ENCODE measurements at places on chromosomes 4 and X. TPM values are rescaled to one million over a fixed set of nuclear protein-coding genes. Genes with fewer than 3 reads are reported as not detected.

Gene RASGEF1B
- 0.33 TPM for total RNA-seq

Gene YY2
- total RNA-seq = 3.1 TPM

Gene SPATA4
- not detected for total RNA-seq

Gene NR3C2
- total RNA-seq = 9.9 TPM

Gene ZFP42
- 0.34 TPM for total RNA-seq

Gene SASH3
- not detected for total RNA-seq

Gene LRIT3
- total RNA-seq = 0.17 TPM

Gene EREG
- under 0.01 TPM for total RNA-seq

Gene JCHAIN
- not detected for total RNA-seq

Gene MAGEB17
- total RNA-seq = not detected

- no peak for DNase-seq
These were observed 12.1 kb downstream of the GPRIN3 start for GRCh38 chr4:89295415-89295927.

GRCh38 chr4:140110542-140111215 lies 43.3 kb downstream of the MAML3 start:
- DNase-seq = no peak

DNA sequence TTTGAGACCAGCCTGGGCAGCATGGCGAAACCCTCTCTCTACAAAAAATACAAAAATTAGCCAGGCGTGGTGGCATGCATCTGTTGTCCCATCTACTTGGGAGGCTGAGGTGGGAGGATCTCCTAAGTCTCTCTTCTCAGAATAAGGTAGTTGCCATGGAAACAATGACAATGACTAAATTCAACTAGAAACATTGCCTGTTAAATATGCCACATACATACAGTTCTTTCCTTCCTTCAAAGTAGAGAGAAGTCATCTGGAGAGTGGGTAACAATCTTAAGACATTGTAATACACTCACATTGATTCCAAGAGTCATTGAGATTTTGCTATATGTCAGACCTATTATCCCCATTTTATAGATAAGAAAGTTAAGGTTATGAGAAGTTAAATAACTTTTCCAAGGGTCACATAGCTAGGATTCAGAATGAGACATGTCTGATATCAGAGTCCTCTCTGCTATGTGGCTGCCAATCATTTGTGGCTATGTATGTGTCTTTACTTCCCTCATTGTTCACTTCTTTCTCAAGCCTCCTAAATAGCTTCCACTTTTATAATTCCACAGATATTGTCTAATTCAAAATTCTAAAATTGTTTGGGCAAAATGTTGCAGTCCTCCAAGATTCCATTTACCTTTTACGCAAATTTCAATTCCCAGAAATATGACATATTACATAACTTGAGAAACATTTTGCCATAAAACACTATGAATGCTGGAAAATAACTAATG lies 37.2 kb upstream of the RAPGEF2 start:
- DNase-seq = no peak

GRCh38 chr4:185700048-185700447 lies 111.9 kb downstream of the SORBS2 start:
- no peak for DNase-seq

- no peak for DNase-seq
These were observed 154.3 kb downstream of the CFAP299 start for GRCh38 chr4:80489798-80490197.

DNA sequence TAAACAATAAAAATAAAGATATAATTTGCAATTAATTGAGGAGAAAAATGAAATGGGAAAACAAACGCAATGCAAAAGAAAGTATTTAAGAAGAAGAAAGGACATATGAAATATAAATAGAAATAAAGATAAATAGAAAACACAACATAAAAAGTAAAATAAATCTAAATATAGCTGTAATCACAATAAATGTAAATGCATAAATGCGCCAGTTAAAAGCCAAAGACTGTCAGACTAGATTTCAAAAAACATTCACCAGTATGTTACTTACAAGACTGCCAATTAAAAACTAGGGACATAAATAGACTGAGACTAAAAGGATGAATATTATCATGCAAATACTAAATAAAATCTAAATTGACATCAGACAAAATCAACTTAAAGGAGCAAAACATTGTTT lies 102.4 kb downstream of the KDR start:
- no peak for DNase-seq

GRCh38 chr4:119087121-119087520 lies 48.5 kb upstream of the MYOZ2 start:
- peak; percentile 50 for DNase-seq

DNA sequence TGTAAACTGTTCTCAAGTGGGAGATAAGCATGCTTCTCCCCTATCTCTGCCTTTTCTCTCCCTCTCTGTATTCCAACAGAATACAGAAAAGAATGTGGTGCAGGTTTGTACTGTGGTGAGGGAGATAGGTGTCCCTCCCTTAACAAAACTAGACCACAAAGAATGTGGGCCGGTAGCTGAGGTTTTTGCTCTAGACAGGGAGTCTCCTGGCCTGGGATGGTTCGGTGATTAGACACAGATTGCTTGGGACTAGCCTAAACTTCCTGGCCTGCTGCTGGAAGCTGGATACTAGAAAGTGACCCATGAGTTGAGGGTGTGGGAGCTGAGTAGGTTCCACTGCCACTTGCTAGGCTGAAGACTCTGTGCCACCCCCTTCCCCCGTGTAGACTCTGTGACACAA lies 143.0 kb downstream of the CXXC4 start:
- no peak for DNase-seq

DNA sequence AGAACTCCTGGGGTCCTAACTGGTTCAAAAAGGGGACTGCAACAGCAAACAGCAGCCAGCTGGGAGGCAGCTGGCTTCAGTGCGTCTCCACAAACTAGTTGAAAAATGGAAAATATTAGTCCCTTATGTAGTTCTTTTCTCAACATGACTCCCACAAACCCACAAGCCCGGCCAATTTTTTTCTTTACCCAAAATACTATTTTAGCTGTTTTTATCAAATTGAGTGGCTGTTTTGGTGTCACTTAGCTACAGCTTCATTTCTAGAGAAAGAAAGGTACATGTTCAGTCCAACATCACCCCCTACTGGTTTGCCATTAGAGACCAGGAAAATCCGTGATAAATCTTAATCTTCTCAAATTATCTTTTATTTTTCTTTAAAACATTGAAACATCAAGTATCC lies 97.2 kb downstream of the GUCY2F start:
- peak; percentile 62 for DNase-seq

DNA sequence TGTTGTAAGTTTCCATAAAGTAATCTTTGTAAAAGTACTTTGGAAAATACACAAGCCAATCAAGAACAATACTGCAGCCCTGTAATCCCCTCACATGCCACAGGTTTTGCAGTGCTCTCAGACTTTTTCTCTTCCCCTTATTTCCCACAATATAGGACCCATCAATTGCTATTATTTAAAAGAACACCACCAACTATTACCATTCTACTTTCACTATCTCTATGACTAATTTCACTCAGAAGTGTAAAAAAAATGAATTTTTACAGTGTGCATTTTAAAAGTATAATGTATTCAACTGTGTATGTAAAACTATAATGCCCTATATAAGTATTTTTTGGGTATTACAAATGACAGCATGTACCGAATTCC lies 1.7 kb downstream of the ATP8A1 start:
- DNase-seq = no peak

GRCh38 chr4:176186671-176187395 lies 8.6 kb downstream of the SPATA4 start:
- no peak for DNase-seq

- no peak for DNase-seq
These were observed 250.6 kb upstream of the NDST3 start for GRCh38 chr4:117783716-117784115.

- DNase-seq = no peak
These were observed 39.3 kb downstream of the NHSL2 start for GRCh38 chrX:71949844-71950445.

GRCh38 chr4:187218705-187219245 lies 495.1 kb upstream of the FAT1 start:
- DNase-seq = no peak

GRCh38 chr4:38453253-38453881 lies 210.6 kb upstream of the KLF3 start:
- DNase-seq = no peak

GRCh38 chr4:58507079-58507478 lies 1396.9 kb upstream of the IGFBP7 start:
- DNase-seq = no peak

DNA sequence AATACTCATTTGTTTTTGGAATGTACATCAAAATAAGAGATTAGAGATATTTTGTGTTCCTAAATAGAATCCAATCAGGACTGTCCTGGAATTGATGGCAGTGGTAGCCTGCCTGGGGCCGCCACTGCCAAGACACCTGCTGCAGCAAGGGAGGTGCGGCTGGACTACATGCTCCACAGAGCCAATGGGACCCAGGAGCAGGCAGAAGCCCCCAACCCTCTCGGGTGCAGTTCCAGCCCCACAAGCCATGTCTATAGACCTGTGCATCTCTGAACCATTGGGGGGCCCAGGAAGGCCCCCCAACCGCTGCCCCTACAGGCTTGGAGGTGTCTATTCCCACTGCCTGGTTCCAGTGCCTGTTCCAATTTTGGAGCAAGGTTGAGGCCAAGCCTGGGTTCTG lies 1524.3 kb downstream of the PCDH18 start:
- no peak for DNase-seq

- DNase-seq = no peak
These were observed 236.1 kb downstream of the MGST2 start for GRCh38 chr4:139901531-139902320.

DNA sequence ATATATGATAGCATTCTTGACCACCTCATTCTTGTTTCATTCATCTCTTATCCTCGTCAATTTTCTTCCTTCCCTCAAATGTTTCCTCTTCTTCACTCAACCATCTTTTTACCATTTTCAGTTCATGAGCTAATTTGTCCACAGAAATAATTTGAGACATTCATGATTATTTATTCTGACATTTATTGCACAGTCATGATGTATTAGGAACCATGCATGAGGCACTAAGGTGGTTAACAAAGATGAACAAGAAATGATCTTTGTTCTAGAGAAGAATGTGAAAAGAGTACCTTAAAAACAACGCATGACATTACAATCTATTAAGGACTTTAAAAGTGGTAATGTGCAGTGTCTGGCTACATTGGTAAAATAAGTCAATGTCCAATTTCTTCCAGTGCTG lies 27.9 kb downstream of the TEC start:
- no peak for DNase-seq

GRCh38 chr4:129379429-129379828 lies 283.5 kb downstream of the C4orf33 start:
- DNase-seq = no peak

GRCh38 chrX:24828600-24828999 lies 134.9 kb downstream of the POLA1 start:
- no peak for DNase-seq

DNA sequence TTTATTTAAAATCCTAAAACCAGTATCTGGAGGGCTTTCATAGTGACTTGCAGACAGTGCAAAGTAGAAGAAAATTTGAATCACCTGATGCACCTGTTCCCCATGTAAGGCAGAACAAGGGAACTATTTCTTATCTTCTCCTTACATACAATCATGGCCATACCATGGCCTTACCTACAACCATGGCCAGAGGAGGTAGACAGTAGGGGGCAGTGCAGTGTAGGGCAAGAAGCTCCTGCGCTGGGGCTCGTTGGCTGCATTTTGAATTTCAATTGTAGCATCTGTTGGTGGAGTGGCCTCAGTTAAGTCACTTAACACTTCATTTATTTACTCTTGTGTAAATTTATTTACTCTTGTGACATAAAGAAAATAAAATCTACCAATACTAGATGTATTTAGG lies 33.0 kb downstream of the GALNTL6 start:
- DNase-seq = peak; percentile 1
